ENCODE measurements at places on chromosomes 3 and 15.

DNA sequence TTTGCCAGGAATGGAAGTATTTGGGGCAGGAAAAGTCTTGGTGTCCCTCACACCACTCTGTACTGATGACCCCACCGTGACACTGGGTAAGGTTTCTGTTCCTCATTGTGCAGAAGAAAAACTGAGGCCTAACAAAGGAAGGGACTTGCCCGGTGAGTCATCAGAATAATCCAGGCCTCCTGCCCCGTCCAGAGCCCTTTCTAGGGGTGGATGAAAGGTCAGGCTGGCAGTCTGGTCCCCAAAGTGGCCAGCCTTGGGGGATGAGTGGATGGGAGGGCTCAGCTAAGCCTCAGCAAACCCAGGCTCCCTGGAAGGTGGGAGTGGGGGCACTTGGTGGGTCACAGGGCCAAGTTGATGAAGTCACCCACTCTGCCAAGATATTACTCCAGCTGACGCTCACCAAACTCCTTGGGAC lies 2.3 kb upstream of the DNAH1 start:
- DNase-seq: no peak

DNA sequence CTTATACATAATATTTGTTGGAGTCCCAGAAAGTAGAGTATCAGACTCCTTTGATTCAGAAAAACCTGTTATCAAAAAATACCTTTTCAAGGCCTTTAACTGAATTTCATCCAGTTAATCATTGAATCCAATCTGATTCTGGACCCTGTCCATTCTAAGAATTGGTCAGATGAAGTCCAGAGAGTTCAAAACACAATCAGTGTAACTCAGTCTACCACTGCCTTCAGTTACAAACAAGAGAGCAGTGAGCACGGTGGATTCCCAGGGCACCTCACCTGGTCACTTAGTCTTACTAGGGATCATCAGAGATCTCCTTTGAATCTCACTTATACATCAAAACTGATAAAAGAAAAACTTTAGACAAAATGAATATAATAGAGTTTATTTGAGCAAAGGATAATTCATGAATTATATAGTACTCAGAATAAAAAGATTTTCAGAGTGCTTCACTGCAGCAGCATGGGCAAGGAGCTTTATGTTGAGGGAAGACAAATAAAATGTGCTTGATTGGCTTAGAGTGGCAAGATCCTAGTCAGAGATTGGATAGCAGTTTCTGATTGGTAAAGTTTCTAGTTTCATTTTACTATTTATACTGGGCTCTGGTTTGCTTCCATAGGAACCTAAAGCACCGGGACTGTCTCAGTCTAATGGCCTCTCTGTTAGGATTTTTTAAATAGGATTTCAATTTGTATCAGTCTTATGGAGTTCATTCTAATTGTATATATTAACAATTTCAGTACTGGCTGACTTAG lies 474.9 kb upstream of the GOLIM4 start:
- no peak for DNase-seq

DNA sequence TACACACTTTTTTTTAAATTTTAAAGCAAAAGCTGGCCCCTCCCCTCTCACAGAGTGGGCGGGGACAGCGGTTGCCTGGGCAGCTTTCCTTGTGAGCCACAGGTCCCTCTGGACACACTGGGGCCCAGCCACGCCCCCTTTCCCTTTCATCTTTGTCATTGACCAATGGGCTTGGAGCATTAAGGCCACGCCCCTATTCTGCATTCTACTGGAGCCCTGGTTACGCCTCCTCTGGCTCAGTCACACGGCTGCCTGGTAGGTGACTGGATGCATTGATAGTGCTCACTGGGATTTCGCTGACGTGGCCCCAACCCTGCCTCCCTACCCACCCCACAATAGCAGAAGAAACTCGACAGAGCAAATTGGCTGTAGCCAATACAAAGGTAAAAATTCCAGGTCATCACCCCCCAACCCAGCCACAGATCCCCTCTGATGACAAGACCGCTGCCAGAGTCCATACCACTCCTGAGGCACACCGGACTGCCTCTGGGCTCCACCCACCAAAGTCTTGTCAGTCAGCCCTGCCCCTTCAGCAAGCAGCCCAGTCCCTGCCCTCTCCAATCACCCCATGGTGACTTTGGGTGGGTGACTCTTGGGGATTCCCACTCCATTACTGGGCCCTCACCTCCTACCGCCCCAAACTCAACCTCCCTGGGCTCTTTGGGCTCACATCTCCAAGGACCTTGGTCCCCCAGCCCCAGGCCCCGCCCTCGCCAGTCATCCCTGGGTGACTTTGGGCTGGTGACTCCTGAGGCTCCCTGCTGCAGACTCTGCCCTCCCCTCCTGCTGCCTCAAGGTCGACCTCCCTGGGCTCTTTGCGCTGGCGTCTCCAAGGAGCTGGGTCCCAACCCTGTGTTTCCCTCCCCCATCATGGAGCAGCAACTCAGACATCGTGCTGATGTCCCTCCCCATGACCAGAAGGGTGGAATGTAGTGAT lies 112.2 kb upstream of the FAN1 start:
- DNase-seq: no peak

DNA sequence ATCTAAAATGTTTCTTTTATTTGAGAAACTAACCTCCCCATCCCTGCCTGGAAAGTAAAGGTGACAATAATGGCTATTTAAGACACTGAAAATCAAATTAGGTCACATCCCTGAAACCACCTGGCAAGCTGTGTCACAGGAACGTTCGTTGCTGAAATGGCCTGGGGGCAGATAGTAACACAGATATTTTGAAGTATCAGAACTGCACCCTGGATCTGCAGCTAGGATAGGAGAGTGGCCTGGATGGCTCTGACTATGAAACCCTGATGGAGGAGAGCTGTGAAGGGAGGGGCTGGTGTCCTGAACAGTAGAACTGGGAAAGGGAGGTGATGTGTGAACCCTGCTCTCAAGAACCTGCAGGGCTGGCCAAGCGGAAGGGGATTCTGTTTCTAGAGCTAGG lies 648.3 kb upstream of the CFAP20DC start:
- DNase-seq: no peak

DNA sequence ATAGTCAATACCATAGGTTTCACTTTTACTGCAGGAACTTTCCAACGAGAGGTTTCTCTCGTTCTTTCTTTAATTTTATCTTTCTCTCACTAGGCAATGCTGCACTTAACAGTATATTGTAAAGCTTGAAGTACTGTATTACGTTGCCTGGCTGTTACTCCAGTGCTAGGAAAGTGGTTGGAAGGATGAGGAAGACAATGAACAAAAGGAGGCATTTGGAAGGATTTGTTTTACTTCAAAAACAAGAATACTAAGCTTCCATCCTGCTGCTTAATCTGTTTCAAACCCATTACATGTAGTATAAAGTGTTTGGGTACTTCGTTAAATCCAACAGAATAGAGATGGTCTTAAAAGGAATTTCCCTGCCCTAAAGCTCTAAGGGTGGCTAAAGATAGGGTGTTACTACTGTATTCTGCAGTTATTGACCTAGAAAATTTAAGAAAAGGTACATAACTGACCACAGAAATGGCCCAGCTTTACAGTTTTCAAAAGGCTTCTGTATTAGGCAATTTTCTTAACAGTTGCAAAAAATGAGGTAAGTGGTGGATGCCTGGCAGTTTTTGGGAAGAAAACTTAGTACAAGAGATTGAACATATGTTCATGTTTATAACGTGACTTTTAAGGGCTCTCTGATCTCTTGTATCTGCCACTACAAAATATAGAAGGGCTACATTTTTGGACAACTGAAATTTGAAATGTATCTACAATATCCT lies 785 bp upstream of the IFT57 start:
- no peak for DNase-seq

DNA sequence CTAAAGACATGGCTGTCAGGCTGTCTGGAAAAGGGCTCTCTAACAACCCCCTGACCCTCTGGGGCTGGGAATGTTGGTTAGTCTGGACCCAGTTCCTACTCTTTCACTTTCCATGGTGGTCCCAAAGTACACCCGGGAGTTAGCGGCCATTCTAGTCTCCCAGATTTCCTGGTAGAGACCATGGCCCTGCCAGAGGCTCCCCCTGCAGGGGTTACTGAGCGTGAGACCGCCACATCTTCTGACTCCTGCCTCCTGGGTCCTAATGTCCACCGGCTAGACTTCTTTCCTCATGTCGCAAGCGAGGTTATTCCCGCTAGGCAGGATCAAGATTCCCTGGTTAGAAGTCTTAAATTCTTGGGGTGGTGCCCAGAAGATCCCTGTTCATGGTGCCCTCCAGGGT lies 540.0 kb upstream of the ROBO1 start:
- no peak for DNase-seq

GRCh38 chr15:66631616-66632263 lies 65.9 kb upstream of the LCTL start:
- no peak for DNase-seq

- DNase-seq: no peak
These were observed 66.5 kb downstream of the DPH6 start for GRCh38 chr15:35479423-35479822.

DNA sequence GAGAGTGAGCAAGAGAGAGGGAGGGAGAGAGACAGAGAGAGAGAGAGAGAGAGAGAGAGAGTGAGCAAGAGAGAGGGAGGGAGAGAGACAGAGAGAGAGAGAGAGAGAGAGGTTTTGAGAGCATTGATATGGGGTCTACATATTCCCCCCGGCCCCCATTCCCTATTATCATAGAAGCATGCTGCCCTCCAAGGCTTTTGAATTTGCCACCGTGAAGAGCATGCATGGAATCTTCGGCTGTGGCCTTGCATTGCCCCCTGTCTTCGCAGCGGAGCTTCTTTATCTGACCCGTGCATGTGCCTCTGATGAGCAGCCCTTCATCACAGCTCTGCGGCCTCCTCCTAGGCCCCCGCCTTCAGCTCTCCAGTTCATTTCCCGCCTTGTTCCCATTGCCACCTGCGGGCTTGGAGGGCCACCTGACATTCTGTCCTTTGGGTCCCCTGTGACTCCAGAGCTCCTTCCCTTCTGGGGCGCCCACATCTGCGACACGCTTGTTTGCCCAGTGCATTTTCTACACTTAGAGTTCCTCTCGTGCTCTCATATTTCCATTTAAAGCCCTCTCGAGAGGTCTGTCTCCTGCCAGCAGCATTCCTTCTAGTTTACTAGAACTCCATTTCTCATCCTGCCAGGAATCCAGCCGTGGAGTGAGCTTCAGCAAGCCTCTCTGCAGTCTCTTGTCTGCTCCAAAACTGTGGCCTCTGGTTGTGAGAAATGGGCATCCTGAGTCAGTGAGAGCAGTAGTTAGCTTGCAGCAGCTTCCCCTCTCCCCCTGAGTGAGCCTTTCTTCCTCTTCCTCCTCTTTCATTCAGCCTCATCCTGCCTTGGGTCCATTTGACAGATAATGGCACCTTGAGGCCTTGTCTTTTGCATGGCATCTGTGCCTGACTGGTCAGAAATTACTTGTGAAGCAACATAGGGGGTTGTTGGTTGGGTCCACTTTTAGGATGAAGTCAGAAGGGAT lies 25.3 kb downstream of the LPP start:
- no peak for DNase-seq

DNA sequence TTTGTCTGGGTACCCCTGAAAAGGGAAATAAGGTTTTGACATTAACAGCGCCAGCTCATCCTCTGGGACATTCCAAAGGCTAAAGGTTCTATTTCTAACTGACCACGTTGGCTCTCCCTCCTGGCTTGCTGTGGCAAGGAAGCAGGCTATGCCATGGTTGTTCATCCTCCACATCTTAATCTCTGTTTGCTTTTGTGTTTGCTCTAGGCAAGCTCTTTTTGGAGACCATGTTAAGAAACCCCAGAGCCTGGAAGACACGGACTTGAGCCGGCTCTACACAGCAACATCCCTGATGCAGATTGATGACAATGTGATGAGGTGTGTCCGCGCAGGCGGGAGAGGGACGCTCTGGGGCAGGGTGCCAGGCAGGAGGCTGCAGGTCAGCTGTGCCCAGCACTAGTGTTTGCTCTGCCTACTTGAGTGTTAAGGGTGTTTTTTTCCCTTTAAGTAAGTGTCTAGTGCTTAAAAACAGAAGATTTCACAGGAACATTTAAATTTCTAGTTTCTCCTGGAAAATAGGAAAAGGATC lies 33.3 kb downstream of the RLBP1 start:
- no peak for DNase-seq

DNA sequence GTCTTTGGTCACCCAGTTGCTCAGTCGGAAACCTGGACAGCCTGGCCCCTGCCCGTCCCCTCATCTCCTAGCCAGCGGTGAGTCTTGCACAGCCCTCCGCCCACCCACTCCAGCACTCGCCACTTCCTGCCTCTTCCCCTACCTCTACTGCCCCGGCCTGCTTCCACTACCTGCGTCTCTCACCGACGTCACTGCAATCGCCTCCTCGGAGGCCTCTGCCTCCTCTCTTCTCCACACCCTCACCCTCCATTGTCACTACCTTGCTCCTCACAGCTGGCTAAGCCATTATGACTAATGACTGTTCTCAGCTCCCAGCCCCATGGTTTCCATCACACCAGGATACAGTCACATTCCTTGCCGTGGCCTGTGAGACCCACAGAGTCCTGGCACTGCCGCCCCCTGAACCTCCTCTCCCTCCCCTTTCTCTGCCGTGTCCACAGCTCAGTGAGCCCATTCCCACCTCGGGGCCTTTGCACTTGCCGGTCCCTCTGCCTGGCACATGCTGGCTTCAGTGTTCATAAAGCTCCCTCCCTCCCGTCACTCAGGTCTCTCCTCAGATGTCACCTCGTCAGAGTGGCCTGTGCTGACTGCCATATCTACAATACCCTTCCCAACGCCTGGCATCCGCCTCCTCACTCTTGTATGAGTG lies 104.8 kb downstream of the FBLN2 start:
- no peak for DNase-seq

DNA sequence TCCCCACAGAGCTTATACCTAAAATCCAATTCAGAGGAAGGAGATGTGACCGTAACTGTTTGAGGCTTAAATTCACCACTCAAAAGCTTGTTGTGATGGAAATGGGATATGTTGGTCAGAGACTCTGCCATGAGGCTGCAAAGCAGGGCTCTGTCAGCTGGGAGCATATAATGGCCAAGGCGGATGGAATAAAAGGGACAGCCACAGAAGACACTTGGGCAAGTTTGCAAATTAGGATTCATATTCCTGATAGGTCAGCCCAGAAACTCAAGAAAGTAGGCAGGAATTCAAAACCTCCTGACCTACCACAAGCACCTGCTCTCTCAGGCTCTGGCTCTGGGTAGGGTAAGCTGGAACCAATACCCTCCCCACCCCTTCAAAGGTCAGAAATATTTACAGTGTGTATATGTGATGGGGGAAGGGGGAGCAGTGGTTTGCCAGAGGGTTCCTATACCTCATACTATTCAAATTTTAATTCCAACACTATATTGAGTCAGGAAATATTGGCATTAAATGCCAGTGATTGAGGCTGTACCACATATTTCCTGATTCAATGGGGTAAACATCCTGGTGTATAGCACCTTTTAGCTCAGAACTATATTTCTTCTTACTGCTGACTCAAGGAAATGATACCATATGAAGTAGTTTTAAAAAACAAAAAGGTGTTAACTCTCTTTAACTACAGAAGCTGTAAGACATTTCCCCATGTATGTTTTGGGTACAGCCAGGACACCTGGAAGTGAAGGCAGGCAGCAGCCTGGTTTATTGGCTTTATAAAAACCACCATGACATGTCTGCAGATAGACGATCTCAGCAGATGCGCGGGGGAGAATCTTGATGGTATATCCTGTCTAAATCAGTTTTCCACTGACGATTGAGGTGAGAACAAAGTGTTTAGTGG lies 19.2 kb downstream of the FYCO1 start:
- DNase-seq: no peak
